HCT116 (cell line): ENCODE measurements at places on chromosomes 3 and 15. TPM values are rescaled to one million over a fixed set of nuclear protein-coding genes. Genes with fewer than 3 reads are reported as not detected.
A peak's percentile ranks its signal among the peaks of the same experiment; 100 is the strongest.

IFT80 gene
- total RNA-seq: 26.3 TPM

GRCh38 chr3:126372413-126373145 lies 15.4 kb upstream of the KLF15 start:
- H3K36me3 ChIP-seq: no peaks in the 10 kb centered on the region
- H3K27me3 ChIP-seq: no peaks in the 10 kb centered on the region
- H3K4me3 ChIP-seq: no peak overlapping the region

RTP3 gene
- not detected for total RNA-seq

DNA sequence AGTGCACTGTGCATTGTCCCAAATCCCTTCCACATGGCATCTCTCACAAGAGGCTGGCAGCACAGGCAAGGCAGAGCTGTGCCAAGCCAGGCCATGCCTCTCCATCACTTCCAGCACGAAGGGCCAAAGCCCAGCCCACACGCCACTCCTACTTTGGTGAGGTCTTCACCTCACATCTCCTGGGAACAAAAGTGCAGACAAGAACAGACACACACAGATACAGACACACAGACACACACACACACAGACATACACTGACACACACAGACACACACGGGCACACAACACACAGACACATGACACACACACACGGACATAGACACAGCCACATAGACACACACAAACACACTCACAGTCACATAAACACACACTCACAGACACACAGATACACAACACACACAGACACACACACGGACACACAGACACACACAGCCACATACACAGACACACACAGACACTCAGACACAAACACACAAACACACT lies 233.3 kb downstream of the UACA start:
- no peaks in the 10 kb centered on the region for H3K36me3 ChIP-seq
- no peak for DNase-seq
- no peak overlapping the region for H3K27ac ChIP-seq
- H3K27me3 ChIP-seq: peaks cover 48% of the 10 kb centered on the region; the same call in 1 of the 2 replicates
- H3K4me1 ChIP-seq: peaks cover 36% of the 10 kb centered on the region

GRCh38 chr3:66808891-66809594 lies 189.1 kb upstream of the KBTBD8 start:
- no peak for DNase-seq
- no peak overlapping the region for H3K27ac ChIP-seq
- H3K36me3 ChIP-seq: no peaks in the 10 kb centered on the region
- H3K4me3 ChIP-seq: no peak overlapping the region
- no peaks in the 10 kb centered on the region for H3K4me1 ChIP-seq

DNA sequence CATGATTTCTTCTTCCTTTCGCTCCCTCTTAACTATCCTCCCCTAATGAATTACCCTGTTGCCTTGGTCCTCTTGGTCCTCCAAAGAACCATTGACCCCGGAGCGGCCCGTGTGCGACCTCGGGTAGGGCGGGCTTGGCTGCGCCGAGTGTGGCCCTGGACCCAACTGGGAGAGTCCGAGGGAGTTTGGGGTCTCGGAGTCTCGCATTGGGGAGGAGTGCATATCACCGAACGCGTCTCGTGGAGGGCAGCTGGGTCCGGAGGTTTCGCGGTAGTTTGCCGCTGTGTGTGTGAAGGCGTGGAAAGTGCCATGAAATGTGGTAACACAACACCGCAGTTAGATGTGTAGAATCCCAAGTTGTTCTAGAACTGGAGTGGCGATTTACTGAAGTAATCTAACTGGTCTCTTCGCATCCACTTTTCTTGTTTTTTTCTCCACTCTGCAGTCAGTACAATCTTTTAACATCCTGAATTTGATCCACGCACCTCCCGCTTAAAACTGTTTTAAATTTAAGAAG lies 363 bp downstream of the GTF2E1 start:
- no peaks in the 10 kb centered on the region for H3K36me3 ChIP-seq
- no peak for DNase-seq
- H3K27me3 ChIP-seq: no peaks in the 10 kb centered on the region
- H3K4me1 ChIP-seq: peaks cover 8% of the 10 kb centered on the region
- H3K27ac ChIP-seq: peak overlapping the region; percentile 71

GRCh38 chr15:32119694-32120330 lies 89.5 kb downstream of the CHRNA7 start:
- no peak for DNase-seq
- H3K27me3 ChIP-seq: no peaks in the 10 kb centered on the region
- no peak overlapping the region for H3K27ac ChIP-seq
- H3K36me3 ChIP-seq: no peaks in the 10 kb centered on the region; the same call in 1 of the 2 replicates
- H3K4me1 ChIP-seq: no peaks in the 10 kb centered on the region

DNA sequence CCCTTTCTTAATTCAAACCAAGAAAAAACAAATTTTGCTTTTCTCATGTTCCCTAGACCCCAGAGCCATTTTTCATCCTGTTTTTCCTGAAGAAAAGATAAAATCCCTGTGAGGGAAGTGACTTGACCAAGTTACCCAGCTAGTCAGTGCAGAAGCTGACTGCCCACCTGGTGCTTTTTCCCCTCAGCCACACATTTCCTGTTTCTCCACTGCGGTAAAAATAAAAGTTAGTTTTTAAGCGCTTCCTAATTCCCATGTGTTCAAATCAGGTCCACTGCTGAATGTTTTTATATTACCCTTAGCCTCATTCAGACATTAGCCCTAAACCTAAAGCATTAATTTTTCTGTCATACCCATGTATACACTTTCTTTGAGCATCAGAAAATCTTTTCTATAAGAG lies 26.1 kb downstream of the PPP2R3A start:
- H3K36me3 ChIP-seq: no peaks in the 10 kb centered on the region
- no peaks in the 10 kb centered on the region for H3K27me3 ChIP-seq
- H3K27ac ChIP-seq: peak overlapping the region; percentile 48; the same call in 1 of the 2 replicates
- peaks cover 14% of the 10 kb centered on the region for H3K4me1 ChIP-seq

- no peaks in the 10 kb centered on the region for H3K4me1 ChIP-seq
- H3K36me3 ChIP-seq: no peaks in the 10 kb centered on the region
- H3K4me3 ChIP-seq: no peak overlapping the region
These were observed 7.1 kb upstream of the ST6GAL1 start for GRCh38 chr3:186923241-186923640.

DNA sequence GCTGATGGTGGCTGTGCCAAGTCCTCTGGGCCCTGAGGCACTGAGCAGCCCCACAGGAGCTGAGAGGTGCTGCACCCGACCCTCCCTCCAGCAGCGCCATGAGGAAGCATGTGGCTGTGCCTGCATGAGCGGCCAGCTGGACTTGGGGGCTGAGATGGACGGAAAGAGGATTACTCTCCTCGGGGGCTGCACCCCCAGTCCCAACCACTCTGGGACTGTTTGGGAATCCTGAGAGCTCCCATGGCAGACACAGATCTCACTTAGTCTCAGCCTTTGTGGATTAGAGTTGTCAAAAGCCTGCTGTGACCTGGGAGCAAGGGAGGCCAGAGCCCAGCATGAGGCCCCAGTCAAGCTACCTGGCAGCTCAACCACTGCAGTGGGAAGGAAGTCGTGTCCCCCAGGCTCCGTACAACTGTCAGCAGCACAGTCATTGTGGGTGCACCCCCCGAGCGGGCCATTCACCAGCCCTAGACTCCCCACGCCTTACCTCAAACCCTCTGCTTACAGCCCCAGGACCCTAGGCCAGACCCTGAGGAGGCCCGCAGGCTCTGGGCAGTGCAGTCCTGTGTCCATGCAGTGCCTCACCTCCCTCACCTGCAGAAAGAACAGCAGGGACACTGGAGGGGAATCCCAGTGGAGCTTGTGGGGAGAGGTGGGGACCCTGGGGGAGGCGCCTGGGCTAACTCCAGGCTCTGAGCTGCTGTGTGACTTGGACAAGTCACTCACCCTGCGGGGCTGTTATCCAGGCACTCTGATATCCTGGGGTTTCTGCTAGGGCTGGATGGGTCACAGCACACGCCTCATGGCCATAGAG lies 17.1 kb downstream of the PRR23E start:
- H3K27ac ChIP-seq: no peak overlapping the region
- H3K4me3 ChIP-seq: no peak overlapping the region
- H3K4me1 ChIP-seq: no peaks in the 10 kb centered on the region
- H3K36me3 ChIP-seq: no peaks in the 10 kb centered on the region

GXYLT2 gene
- 5.6 TPM for total RNA-seq

- DNase-seq: no peak
- H3K4me1 ChIP-seq: peaks cover 9% of the 10 kb centered on the region
- no peak overlapping the region for H3K4me3 ChIP-seq
- H3K36me3 ChIP-seq: no peaks in the 10 kb centered on the region
These were observed 283.9 kb upstream of the THBS1 start for GRCh38 chr15:39296955-39297354.

INKA1 gene
- 1.6 TPM for total RNA-seq

DNA sequence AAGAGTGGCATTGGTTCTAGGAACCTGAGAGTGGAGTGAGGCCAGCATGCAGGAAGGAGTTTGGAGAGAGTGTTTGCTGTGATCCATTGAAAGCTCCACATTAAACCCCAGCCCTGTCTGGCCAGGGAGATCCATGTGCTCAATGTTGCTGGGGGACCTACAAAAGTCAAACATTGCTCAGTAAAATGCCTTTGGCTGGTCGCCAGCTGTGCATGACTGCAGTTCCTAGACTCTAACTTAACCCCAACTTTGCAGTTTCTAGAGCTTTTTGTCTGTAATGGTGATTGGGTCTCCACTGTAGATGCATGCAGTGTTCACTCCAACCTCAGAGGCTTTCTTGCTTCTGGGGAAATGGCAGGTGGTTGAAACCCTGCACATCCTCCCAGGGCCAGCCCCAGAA lies 99.7 kb upstream of the ABHD17C start:
- no peak overlapping the region for H3K4me3 ChIP-seq
- no peak overlapping the region for H3K27ac ChIP-seq
- no peaks in the 10 kb centered on the region for H3K36me3 ChIP-seq
- DNase-seq: no peak

DNA sequence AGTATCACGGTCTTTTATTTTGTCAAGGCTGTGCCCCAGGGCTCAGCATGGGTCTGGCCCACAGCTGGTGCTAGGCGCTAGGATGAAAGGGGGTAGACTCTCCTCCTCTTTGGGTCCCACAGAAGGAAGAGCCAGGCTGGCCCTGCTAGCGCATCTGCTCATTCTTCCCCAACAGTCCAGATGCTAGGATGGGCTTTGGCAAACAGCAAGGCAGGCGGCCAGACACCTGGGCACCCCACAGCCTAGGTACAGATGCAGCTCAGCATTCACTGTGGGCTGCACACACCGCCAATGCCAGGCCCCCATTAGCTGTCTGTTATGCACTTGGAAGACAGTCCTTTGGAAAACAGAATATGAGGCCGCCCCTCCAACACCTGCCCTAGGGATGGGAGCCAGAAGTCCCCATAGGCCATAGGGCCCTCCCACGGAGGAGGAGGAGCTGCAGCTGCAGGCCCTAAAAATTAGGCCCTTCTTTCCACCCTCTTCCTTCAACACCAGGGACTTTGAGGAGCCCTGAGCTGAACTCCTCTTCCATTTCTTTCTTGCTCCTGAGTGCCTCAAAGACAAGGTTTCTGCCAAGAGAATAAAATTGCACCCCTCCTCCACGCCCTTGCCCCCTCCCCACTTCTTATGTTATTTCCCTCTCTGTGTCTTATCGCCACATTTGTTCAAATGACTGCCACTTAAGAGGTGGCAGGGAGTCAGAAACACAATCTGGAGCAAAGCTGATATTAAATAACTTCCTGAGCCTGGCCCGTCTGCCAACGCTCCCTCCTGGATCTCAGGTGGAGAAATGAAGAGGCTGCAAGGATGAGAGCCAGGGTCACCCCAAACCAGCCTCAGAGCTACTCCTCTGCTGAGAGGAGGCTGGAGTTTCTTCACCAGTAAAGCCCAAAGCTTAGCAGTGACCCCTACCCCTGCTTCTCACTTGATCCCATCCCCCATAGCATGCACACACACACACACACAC lies 13.7 kb downstream of the NTRK3 start:
- H3K4me3 ChIP-seq: no peak overlapping the region
- H3K27ac ChIP-seq: no peak overlapping the region
- H3K4me1 ChIP-seq: peaks cover 5% of the 10 kb centered on the region
- H3K27me3 ChIP-seq: no peaks in the 10 kb centered on the region
- no peaks in the 10 kb centered on the region for H3K36me3 ChIP-seq

DNA sequence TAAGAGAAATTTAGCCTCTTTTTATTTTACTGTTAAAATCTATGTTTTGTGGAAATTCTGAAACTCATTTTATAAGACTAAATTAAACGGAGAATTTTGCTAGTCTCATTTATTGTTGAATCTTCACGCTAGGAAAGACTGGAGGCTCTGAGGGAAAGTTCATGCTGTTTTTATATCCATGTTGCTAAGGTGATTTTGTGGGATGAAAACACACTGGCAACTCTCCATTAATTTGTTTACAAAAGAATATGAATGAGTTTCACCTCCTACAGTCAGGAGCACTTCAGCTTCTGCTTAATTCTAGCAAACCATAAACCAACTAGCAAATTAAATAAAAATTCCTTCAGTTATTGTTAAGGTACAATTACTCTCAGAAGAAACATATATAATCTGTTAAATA lies 195.4 kb downstream of the RAP2B start:
- no peak overlapping the region for H3K4me3 ChIP-seq
- no peaks in the 10 kb centered on the region for H3K27me3 ChIP-seq
- H3K27ac ChIP-seq: no peak overlapping the region
- H3K36me3 ChIP-seq: no peaks in the 10 kb centered on the region
- no peaks in the 10 kb centered on the region for H3K4me1 ChIP-seq
- no peak for DNase-seq

MYZAP gene
- 5.8 TPM for total RNA-seq

DNA sequence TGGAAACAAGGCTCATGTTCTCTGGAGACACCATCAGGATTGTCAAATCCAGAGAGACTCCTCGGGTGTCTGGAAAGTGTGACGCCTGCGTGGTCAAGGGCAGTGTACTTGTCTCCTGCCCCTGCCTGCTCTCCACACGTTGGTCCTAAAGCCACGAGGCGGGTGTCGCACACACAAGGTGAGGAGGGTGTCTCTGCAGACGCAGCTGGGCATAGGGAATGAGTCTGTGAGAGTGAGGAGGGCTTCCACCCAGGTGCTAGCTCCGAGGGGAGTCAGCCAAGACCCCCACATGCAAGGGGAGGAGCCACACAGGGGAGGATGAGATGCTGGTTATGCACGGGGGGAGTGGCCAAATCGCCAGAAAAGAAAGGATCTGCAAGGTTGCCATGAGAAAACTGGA lies 27.9 kb upstream of the OCA2 start:
- H3K4me1 ChIP-seq: no peaks in the 10 kb centered on the region
- H3K36me3 ChIP-seq: peaks cover 9% of the 10 kb centered on the region
- no peaks in the 10 kb centered on the region for H3K27me3 ChIP-seq
- no peak overlapping the region for H3K27ac ChIP-seq
- DNase-seq: no peak

- no peak for DNase-seq
- no peak overlapping the region for H3K27ac ChIP-seq
- no peak overlapping the region for H3K4me3 ChIP-seq
- H3K4me1 ChIP-seq: no peaks in the 10 kb centered on the region
- no peaks in the 10 kb centered on the region for H3K36me3 ChIP-seq
These were observed 17.1 kb upstream of the EPB42 start for GRCh38 chr15:43237842-43238470.

DNA sequence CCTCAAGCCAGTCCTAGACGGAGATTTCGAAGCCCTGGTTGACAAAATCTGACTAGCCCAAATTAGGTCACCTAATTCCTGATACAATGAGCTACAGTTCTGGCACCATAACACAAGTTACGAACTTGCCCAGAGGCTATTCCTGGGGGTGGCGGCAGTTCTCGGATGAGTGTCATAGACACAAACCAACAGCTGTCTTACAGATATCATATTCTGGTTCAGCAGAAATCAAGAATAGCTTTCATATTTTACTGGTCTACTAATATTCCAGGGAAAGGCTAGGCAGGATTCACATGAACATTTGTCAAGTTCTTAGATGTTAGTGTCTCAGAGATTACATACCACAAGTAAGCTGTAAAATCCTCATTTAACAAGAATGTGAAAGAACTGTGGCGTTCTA lies 8.8 kb downstream of the ANAPC13 start:
- no peak overlapping the region for H3K4me3 ChIP-seq
- no peak overlapping the region for H3K27ac ChIP-seq
- no peaks in the 10 kb centered on the region for H3K27me3 ChIP-seq
- peaks cover 39% of the 10 kb centered on the region for H3K36me3 ChIP-seq

GRCh38 chr3:43159876-43160255 lies 54.0 kb upstream of the POMGNT2 start:
- H3K4me3 ChIP-seq: no peak overlapping the region
- H3K27ac ChIP-seq: no peak overlapping the region
- H3K4me1 ChIP-seq: no peaks in the 10 kb centered on the region
- H3K27me3 ChIP-seq: no peaks in the 10 kb centered on the region
